ENCODE measurements at places on chromosomes 1 and 21.

DNA sequence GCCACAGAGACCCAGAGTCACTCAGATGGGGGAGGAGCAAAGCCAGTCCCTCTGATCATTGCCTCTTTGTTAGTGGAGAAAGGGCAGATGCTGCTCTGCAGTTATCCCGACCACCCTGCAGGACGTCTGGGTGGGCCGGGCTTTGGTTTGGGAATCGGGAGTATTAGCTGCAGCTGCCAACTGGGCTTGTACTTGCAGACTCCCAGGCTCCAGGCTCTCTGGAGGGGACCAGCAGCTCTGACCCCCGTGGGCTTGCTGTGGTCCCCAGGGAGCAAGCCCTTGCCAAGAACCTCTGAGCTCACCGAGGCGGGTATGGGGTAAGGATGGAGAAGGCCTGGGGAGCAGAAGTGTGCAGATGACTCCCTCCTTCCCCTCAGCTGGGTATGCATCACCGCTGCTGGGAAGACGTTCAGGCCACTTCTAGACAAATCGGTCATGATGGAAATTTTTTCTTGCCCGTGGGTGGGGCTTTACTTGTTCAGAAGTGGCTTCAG is 21.6 kb downstream of the MAPKAPK2 start:
- DNase-seq, result no peak

- DNase-seq, result no peak
These were observed 14.7 kb upstream of the KIRREL1 start for GRCh38 chr1:157978586-157979403.

DNA sequence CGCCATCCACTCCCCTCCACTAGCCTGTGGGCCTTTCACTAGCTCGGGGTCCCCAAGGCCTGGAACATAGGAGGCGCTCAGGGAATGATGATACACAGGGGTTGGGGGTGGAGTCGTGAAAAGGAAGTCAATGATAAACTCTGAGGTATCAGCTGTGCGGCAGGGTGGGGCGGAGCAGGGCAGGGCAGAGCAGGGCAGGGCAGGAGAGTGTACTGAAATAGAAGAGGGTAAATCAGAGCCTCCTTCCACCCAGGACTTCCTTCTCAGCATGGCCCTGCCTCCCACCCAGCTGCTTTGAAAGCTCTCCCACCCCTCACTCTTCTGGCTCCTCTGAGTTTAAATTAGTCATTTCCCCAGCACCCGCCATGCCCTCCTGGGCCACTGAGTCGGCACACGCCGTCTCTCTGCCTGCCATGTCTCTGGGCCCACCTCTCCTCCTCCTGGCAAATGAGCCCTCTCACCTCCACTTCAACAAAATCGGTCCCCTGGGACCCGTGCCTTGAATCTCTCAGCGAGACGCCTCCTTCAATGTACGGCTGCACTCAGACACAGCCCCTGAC is 16.9 kb downstream of the CAPZB start:
- DNase-seq, result no peak

GRCh38 chr1:207218512-207219362 is 102.7 kb upstream of the CD55 start:
- DNase-seq, result no peak

GRCh38 chr1:22595108-22595507 is 31.8 kb downstream of the EPHA8 start:
- no peak for DNase-seq
